ENCODE measurements at places on chromosomes 6 and 20.

GRCh38 chr20:36741072-36741471, 4.8 kb downstream of the NDRG3 start:
- no peak for DNase-seq

DNA sequence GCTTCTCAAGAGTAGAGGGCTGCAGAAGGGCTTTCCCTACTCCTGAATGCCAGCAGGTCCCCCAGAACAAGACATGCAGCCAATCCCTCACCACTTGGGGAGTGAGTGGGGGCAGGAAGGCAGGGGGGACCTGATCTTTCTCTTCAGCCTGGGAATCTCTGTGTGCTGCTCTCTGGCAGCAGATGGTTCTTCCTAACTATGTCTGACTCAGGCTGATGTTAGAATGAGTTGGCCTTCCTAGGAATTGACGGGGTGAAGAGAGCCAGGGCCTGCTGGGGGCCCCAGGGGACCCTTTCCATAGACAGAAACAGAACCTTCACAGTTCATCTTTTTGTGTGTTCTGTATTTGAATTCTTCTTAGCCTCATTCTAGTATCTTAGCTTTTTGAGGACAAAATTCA, 29.0 kb upstream of the TCP11 start:
- no peak for DNase-seq

- DNase-seq, result no peak
Observed at GRCh38 chr20:41952166-41952565, 334.0 kb upstream of the CHD6 start.

DNA sequence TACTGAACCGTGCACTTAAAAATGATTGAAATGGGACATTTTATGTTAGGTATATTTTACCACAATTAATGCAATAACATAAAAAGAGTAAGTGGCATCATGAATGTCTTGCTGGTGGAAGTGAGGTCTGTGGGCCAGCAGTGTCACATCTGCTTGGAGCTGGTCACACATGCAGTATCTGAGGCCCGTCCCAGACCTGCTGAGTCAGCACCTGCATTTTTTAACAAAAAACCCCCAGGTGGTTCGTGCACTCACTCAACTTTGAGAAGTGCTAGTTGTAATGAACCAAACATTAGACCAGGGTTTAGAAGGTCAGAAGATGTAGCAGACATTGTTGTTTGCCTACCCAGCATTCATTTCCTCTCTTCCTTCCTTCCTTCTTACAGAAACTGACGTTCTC, 21.0 kb downstream of the BANF2 start:
- DNase-seq, result no peak

DNA sequence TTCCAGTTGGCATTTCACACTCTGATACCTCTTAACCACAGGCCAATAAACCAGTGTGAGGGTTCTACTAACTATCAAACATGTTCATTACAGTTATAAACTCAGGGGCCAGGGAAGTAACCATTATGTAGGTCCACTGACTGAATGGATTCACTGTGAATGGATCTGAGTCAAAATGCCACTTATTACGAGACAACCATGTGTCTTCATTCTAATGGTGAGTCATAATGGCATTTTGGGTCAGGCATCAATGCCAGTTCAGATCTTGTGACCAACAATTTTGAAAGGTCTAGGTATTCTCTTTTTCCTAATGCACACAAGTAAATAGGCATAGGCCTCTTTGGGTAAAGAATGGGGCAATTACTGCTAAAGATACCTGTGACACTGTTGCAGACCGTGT, 112.2 kb upstream of the HEY2 start:
- no peak for DNase-seq

DNA sequence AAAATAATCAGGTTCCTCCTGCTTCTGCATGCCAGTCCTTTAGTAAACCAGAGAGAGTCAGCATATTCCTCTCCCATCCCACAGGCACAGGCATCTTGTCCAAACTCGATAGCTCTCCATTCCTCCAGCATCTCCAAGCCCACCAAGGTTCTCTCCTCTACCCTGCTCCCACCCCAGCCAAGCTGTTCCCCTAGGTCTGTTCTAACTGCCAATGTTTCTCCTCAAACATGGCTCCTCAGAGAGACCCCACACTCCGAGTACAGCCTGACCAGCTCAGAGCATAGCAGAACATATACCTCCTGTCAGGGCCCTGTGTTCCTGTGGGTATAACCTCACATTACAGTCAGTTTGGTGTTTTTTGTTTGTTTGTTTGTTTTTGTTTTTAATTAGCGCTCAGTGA, 177.8 kb downstream of the VEGFA start:
- DNase-seq, result no peak

GRCh38 chr6:46642928-46643751, 9.5 kb downstream of the CYP39A1 start:
- peak; percentile 76 for DNase-seq

DNA sequence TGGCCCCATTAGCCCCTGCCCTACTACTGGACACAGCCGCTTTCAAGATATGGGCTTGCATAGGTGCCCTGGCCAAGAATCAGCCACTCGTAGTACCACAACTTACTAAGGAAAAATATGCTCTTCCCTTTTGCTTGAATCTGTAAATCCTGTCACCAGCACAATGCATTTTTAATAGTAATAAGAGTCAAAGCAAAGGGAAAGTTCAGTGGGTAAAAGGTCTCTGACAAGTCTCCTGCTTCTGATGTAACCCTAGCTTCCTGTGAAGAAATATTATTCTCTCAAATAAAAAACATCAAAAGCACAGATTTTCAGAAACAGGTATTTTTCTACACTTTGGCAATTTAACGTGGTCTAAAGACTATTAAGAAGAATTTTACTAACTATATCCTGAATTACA, 373.8 kb downstream of the GJA1 start:
- no peak for DNase-seq

DNA sequence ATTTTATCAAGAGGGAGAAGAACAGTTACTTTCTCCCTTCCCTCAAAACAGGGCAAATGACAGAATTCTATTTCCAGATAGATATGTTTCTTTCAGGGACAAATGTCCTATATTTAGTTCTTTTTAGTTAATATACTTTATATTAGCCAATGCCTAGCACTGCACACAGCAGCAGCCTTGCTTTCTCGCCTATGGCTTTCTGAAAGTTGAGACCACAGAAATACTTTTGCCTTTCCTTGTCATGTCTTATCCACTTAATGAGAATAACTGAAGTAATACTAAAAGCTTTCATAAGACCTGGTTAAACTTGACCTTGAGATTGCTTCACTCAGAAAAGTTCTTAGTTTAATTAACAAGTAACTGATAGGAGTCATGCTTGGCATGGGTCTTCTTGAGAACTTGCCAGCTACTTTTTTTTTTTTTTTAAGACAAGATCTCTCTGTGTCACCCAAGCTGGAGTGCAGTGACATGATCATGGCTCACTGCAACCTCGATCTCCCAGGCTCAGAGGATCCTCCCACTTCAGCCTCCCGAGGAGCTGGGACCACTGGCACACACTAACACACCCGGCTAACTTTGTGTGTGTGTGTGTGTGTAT, 159.3 kb downstream of the CDKAL1 start:
- DNase-seq, result peak; percentile 52

- no peak for DNase-seq
Observed at GRCh38 chr20:12414446-12415274, 497.0 kb downstream of the BTBD3 start.

- DNase-seq, result peak; percentile 8
Observed at GRCh38 chr6:170186006-170186935, 104.6 kb downstream of the DLL1 start.

GRCh38 chr6:39018103-39018502, 30.5 kb upstream of the GLP1R start:
- DNase-seq, result no peak

- DNase-seq, result no peak
Observed at GRCh38 chr6:111590209-111590980, 15.3 kb downstream of the TRAF3IP2 start.

DNA sequence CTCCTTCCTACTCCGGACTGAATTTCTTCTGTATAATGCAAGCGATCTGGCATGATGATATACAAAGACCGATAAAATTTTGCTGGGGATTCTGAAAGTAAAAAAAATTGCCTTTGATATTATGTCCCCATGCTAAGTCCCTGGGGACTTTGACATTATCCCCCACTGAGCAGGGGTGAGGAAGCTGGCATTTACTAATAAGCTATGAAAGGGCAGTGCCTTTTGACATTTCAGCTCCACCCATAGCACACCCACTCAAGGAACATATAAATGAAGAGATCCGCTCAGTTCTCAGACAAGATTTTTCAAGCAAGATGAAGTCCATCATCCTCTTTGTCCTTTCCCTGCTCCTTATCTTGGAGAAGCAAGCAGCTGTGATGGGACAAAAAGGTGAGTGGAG, at the start of gene SEMG2:
SEMG2 (plus strand) TSS at position 298 of the 400 bp plus-strand sequence; CDS start at position 315, 17 bp downstream.
- no peak for DNase-seq

DNA sequence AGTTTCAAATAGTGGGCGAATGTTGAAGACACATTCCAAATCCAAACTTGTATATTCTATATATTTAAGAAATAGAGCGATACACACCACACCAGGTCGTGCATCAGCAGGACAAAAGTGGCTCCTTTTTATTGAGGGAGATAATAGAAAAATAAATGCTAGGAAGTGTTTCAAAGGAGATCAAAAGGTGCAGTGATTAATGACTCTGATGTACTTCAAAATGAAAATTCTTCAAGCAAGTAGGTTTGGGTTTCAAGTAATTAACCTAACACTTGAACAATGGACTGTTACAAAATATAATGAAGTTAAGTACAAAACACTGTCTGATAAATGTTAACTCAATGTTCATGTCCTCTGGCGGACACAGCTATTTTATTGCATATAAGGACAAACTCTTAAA, 185.9 kb downstream of the BTBD9 start:
- DNase-seq, result no peak

DNA sequence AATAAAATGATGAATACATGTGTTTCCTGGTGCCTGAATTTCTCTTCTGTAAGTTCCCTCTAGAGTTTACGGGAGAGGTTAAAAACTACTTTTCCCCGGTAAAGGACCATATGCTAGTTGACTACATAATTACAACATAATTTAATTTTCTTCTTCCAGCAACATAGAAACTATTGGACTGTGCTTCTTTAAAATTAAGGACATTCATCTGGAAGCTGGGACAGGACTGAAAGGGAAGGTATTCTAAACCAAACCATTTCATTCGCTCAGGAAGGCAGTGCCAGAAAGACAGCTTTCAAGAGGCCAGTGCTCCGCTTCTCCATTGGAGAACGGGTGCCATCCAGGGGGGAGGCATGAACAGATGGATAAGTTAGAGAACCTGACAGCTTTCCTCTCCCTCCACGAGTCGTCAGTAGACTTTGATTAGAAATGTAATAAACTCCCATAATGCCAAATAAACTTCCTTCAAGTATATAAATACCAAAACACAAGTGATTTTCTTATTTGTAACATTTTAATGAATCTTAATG, 458.0 kb upstream of the SOX4 start:
- DNase-seq, result no peak

GRCh38 chr6:149052350-149053106, 265.0 kb upstream of the TAB2 start:
- DNase-seq, result no peak

DNA sequence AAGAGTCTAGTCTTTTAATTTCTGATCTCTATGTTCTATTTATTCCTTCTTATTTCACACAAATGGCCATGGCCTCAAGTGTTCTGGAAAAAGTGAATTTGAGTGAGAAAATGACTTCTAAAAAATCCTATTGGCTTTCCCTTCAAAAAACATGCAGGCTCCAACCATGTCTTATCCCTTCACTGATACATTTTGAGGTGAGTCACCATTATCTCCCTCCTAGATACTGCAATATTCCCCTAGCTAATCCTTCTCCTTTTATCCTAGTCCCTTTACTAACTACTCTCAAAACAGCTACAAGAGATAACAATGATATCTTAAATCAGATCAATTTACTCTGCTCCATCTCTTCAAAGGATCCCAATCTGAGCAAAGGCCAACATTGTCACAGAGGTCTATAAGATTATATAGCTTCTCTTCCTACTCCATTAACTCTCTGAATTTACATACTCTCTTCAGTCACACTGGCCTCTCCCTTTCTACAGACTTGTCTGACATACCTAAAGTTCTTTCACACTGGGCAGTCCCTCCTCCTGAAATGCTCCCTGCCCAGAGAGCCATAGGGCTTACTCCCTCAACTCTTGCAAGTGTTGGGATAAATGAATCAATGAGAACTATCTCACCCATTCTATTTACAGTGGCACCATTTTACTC, 129.2 kb downstream of the TENT5A start:
- no peak for DNase-seq

GRCh38 chr6:1068068-1068467, 243.8 kb upstream of the FOXQ1 start:
- peak; percentile 14 for DNase-seq

- DNase-seq, result no peak
Observed at GRCh38 chr6:28906669-28907068, 17.1 kb downstream of the TRIM27 start.

GRCh38 chr6:30154061-30154460, 7.0 kb downstream of the TRIM10 start:
- DNase-seq, result no peak

DNA sequence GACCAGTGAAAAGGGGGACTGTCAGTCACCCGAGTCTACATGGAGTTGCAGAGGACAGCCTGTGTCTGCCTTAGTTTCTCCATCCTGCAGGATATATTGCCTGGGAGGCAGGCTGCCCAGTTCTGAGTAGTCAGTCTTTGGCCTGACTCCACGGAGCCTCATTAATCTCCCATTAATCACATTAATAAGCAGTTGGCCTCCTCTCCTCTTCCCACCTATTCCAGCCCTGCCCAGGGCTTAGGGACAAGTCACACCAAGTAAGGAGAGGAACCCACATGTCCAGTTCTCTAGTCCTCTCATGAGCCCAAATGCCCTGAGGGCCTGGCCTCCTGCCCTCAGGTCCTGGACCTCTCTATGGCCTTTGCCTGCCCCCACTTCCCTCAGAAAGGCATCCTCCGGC, 1.3 kb upstream of the MUCL3 start:
- no peak for DNase-seq

DNA sequence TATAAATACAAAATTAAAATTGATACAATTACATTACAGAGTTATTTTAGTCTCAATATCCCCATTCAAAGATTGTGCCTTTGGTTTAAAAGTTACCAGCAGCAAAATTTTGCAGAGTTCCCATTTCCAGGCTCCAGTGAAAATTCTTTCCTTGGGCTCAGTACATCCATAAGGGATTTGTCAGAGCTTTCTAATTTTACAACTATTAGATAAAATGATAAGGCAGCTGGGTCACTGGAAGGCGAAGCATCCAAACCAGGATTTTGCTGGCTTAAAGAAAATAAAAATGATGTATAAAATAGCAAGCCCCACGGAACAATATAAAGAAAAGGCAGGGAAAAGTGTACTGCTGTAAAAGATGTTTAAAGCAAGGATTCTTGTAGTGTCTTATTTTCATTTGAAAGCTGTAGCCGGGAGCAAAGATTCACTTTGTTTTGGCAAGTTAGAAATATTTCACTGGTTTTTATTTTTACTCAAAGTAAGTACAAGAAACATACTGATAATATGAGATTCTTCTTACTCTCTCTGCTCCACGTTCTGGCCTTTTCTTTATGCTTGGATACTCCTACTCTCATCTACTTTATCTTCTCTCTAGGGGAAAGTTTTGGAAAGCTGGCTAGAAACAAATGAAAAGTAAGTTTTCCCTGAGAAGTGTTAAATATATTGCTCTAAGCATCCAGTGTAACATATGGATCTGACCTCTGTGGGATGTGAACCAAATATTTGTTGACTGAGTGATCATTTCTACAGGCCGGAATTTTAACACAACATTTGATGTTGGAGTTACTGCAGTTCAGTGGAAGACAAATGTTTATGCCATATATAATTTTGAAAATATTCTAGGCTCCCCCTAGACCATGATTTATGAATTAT, 488.4 kb downstream of the PHF3 start:
- no peak for DNase-seq
